ENCODE measurements at places on chromosomes 1 and 21.

GRCh38 chr21:26199456-26199855 lies 28.9 kb upstream of the APP start:
- no peak for DNase-seq

- no peak for DNase-seq
Observed at GRCh38 chr1:59388191-59388590, 91.3 kb downstream of the FGGY start.

DNA sequence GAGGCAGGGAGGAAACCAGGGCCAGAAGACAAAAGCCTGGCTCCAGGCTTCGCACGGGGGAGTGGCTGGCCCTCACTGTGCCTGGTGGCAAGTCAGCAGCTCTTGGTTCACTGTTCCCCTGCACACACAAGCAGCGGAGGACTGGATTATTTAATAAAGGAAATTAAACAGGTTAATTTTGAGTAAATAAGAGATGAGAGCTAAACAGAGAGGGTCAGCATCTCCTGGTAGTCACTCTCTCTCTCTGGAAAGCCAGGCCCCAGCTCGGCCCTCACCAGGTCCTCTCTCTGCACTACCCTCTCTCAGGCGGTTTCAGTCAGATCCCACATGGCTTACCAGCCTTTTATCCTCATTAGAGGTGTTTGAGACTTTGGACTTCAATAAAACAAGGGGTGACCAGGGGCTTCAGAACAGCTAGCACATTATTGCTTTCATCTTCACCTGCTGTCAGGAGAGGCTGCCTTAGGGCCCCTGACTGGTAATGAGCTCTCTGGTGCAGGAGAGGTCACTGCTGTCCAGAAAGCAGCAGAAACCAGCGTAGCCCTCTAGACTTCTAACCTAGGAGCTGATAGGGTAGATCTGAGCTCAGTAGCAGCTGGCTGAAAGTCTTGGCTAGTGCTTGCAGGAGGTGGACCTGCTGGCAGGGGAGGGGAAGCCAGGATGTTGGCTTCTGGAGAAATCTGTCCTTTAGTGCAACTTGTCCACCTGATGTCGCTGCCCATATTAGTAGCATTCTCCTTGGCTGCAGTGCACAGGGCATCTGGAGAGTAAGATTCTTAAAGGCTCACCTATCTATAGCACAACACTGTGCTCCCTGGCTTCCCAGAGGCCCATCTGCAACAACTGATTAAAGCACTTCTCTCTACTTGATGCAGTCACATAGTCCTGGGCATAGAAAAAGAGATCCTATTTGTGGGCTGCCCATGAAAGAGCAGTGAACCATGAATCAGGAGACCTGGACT lies 45.9 kb downstream of the SYT6 start:
- no peak for DNase-seq

DNA sequence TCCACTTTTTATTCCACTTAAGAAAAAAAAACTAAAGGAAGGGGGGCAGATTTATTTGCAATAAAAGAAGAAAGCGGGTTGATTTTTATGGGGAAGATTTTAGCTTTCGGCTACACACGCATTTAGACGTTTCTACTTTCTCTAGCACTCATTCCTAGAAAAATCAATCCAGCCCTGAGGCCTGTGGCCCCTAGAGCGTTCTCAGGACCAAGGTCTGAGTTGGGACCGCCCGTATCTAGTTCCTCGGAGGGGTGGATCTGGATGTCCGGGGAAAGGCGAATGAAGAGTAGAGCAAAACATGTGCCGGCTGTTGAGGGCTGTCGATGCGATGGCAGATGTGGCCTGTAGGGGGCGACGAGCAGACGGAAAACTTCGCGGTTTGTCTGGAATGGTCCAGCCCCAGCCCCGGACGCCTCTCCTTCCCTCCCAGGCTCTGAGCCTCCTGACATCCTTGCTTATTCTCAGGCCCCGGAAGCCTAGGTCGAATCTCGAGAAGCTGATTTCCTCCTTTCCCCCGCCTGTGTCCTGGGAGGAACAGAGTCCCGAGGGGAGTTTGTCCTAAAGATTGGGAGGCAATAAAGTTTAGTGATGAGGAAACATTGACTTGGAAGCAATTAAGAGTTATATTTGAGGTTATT lies 5.2 kb downstream of the FOXD3 start:
- no peak for DNase-seq

DNA sequence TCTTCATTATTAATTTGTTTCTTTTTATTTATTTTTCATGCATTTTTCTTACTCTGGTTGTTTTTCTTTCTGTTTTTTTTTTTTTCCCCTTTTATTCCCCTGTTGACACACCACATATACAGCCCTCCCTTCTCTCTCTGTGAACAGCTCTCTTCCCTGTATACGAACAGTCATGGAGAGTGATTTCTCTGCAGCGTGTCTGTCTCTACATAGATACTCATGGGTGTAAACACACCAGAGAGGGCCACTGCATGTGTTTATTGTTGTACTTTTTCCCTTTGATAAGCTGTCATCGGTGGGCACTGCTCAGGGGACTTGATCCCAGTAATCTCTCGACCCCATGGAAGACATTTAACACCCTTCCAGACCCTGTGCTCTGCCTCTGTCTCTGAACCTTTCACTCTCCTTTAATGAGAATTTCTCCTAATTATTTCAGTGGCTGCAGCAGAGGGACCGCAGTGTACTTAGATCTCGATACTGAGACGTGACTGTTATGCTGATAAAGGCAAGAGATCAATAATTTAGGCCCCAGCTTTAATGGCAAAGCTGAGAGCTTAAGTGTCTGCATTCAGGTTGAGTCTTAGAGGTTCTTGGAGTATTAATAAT lies 113.1 kb downstream of the PBX1 start:
- DNase-seq: no peak

DNA sequence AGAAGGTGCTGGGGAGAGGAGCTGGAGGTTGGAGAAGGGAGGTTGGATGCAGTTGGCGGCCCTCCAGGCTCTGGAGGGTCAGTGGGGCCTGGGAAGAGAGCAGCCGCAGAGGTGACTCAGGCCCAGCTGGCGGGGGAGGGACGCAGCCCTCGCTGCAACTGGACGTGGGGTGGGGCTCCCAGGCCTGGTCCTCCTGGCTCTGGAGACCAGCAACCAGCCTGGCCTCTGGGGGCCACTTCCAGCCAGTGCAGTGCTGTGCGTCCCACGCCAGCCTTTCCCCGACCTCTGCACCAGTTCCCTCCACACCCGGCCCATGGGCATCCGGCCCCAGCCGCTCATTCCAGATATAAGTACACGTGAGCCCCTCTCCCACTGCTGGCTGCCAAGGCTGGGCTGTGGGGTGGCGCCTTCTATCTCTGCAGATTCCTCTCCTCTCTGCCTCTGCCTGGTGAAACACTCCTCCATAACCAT lies 38.0 kb upstream of the COL18A1 start:
- DNase-seq: no peak

DNA sequence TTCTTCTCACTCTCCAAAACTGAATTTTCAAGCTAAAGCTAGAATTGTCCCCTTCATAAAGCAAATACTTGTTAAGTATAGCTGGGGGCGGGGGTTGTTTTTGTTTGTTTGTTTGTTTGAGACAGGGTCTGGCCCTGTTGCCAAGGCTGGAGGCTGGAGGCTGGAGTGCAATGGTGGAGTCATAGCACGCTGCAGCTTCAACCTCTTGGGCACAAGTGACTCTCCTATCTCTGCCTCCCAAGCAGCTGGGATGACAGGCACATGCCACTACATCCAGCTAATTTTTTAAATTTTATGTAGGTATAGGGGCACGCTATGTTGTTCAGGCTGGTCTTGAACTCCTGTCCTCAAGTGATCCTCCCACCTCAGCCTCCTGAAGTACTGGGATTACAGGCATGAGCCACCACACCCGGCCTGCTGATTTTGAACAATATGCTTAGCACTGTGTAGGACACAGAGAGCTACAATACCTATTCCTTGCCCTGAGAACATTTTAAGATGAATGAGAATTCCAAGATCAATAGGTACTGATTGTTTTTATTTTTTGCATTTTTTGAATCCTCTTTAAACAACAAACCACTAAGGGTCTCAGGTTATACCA lies 42.2 kb downstream of the PCNX2 start:
- no peak for DNase-seq

DNA sequence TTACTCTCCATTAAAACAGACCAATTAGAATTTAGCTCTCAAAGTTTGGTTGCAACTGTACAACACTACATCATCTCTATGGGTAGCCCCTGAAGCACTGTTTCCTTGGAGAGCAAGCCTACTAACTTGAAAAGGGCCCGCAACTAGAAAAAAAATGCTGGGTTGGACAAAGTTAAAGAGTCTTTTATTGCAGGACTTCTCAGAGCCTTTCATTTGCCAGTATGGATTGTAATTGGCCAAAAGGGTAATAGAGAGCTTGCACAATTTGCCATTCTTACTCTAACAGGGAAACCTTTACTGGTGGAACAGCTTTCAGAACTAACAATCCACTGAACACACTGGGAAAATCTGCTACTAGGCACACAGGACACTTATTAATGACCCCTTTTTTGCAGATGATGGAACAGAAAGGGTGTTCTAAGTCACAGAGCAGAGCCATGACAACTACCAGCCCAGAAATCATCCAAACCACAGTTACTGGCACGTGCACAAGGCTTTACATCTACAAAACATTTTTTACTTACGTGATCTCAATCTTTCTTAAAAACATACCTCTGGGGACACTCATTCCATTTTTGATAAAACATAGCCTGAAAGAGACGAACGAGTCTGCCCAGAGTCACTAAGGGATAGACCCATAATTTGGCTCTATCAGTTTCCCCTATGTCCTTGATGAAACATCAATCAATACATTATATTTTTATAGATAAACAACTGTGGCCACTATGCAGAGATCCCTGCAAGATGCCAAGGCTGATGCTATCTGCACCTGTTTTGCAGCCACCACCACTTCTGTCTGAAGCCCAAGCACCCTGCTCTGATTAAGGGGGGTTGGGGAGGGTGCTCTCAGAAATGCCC lies 176.3 kb upstream of the EDN2 start:
- no peak for DNase-seq

GRCh38 chr1:181356505-181357340 lies 126.6 kb upstream of the CACNA1E start:
- no peak for DNase-seq

DNA sequence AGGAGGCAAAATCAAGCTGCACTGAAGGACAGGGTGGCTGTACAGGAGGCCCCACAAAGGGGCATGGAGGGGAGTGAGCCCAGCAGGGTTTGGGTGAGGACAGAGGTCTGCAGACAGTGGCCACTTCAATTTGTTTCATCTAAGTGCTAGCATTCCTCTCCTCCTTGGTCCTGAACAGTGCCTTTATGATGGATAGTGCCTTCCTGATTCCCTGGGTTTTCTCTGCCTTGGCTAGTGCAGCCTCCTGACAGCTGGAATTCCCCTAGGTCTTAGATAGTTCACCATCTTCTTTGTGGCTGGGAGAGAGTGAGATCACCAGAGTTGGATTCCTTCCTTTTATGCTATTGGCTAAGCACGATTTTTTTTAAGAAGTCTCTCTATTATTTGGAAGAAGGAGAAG lies 3.8 kb upstream of the HPCAL4 start:
- no peak for DNase-seq

DNA sequence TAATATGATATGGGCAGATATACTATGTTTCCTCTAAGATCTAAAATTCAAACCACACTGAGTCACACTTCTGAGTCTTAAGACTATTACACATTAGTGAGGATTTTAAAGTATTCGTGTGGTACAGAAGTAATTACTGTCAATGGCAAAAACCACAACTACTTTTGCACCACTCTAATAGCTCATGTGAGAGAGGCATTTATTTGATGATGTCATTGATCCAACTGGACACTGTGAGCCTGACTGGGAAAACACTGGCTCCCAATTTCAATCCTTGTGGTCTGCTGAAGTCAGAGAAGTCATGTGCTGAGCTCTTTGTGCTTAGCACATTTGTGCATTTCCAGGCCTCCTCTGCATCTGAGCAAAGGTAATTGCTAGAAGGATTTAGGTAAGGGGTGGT lies 377.8 kb downstream of the USH2A start:
- no peak for DNase-seq

DNA sequence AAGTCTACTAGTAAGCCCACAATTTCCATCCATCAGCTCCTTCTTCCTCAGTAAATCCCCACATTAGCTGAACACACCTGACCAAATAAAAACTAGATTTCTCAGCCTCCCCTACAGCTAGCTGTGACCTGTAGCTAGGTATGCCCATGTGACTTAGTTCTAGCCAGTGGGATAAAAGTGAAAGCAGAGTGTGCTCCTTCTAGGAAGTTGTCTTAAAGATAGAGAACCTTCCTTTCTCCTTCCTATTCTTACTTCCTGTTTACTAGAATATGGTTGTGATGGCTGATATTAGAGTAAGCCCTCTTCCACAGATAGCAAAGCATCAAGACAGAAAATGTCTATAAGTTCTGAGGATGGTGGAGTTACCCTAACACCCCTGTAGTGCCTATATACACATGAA lies 67.0 kb downstream of the PIK3R3 start:
- DNase-seq: no peak

DNA sequence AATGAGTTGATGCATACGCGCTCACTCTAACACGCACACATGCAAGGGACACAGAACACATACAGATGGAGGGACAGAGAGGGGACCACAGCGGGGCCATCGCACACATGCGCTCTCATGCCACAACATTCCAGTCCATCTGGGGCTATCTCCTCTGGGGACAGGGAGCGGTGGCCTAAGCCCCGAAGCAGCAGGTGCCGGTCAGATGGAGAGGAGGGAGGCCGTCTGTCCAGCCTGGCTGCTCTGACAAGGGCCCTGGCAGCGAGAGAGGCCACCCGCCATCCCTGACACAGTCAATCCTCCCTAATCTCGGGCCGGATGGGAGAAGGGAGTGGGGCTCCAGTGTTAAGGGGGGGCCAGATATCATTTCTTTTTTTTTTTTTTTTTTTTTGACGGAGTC lies 123.5 kb downstream of the KIAA0319L start:
- no peak for DNase-seq

- DNase-seq: no peak
Observed at GRCh38 chr1:213925531-213926182, 62.1 kb upstream of the PROX1 start.

- no peak for DNase-seq
Observed at GRCh38 chr1:12426030-12426429, 192.0 kb downstream of the DHRS3 start.

GRCh38 chr1:64242895-64243756 lies 39.7 kb downstream of the UBE2U start:
- DNase-seq: no peak

GRCh38 chr1:192153276-192153675 lies 5.0 kb upstream of the RGS18 start:
- no peak for DNase-seq

Measured in activated CD4-positive, alpha-beta T cell treated with anti-CD3 and anti-CD28 coated beads for 1 hour (primary cell).